ENCODE measurements at places on chromosomes 12 and 14.

- DNase-seq: no peak
These were observed 439.0 kb downstream of the SOX5 start for GRCh38 chr12:23510484-23510883.

DNA sequence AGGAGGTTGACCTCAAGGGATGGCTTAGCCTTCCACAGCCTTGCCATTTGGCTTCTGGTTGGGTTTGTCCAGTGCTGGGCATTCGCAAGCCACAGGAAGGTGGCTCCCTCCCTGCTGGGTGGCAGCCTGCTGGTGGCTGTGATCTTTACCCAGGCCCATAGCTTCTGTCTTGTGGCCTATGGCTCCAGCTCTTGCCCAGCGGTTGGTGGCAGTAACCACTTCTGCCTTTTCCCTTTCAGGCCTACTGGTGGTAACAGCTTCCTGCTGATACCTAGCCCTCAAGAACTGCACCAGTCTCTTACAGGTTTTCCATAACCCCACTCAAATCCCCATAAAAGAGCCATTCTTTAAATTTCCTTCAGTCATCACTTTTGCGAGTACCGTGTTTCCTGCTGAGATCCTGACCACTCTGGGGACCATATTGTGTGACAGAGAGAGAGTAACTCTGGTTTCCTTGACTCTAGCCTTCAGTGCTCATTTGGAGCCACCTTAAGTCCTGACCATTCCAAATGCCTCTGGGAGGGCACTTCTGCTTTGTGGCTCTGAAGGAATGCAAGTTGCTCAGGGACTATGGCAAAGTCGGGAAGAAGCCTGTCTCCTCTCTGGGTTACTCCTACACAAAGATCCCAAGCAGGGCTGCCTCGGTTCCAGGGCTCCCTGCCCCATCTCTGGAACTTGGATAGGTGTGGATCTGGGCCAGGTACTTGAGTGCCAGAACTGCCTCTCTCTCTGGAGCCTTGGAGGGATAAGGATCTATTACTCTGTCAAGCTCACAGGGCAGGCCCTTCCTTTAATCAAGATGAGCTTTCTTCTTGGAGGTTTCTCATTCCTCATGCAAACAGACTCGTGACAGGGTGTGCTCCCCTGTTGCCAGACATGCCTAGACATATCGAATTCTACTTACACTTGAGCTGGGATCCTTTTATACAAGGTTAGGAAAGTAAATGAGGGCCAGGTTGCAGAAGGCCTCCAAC, 2.9 kb upstream of the NYNRIN start:
- no peak for DNase-seq

- no peak for DNase-seq
These were observed 179.7 kb downstream of the KIF26A start for GRCh38 chr14:104317975-104318557.

GRCh38 chr12:44433659-44434058, 442.5 kb downstream of the NELL2 start:
- no peak for DNase-seq

DNA sequence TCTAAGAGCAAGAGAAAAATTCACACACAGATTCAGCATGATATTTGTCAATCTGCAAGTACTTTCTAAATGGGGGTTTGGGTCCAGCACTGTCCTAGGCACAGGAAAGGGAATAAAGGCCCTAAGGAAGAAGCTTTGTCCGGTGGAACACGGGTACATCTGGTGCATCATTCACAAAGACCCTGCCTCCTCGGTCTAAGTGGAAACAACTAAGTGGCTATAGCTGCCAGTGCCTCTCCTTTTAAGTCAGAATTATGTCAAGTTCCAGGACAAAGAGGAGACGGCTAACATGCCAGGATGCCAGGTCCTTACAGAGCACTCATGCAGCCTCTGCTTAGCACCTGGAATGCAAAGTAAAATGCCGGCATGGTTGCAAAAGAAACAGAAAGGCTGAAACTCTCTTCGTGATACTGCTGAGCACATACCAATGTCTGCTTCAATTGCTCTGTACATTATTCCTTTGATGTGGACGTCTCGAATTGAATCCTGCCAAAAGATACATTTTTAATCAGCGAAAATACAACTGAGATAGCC, 47.5 kb downstream of the NT5DC3 start:
- no peak for DNase-seq

DNA sequence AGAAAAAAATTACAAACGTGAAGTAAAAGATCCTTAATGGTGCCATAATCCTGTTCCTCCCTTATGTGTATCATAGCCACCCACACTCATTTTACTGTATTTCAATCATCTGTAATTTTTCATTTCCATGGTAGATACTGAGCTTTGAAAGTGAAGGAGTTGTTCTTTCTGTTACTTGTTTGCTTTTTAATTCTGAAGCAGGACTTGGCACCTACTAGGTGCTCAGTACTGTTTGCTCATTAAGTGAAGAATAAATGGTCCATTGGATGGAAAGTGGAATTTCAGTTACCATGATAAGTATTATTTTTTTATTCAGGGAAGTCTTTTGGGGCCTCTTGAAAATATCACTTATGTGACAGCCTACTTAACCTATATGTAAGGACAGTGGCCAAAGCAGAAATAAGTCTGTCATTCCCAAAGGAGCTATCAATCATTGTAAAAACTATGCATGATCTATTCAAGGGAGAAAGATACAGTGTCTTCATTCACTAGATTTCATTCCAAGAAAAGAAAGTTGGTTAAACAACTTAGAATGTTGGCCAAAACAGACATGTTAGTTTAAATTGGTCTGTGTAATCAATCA, 1244.4 kb upstream of the SEL1L start:
- DNase-seq: no peak

DNA sequence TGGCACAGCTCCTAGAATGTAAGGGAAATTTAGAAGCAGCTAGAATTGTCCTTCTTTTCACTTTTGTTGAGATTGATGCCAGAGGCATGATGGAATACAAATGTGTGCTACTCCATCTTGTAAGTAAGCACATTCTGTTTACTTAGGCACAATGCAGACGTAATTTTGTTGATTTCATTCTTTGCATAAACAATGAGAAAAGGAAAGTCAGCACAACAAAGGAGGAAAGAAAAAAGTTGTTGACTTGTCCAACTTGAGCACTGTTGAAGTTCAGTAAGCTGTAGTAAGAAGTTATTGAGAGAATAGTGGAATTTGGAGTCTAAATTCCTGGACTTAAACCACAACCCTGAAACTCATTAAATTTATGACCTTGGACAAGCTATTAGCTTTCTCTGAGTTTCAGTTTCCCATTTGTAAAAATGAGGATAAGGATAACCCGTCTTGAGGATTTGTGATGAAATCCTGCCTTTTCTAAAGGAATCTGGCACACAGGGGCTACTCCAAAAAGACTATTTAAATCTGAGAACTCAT, 19.4 kb upstream of the CNTN1 start:
- DNase-seq: no peak

DNA sequence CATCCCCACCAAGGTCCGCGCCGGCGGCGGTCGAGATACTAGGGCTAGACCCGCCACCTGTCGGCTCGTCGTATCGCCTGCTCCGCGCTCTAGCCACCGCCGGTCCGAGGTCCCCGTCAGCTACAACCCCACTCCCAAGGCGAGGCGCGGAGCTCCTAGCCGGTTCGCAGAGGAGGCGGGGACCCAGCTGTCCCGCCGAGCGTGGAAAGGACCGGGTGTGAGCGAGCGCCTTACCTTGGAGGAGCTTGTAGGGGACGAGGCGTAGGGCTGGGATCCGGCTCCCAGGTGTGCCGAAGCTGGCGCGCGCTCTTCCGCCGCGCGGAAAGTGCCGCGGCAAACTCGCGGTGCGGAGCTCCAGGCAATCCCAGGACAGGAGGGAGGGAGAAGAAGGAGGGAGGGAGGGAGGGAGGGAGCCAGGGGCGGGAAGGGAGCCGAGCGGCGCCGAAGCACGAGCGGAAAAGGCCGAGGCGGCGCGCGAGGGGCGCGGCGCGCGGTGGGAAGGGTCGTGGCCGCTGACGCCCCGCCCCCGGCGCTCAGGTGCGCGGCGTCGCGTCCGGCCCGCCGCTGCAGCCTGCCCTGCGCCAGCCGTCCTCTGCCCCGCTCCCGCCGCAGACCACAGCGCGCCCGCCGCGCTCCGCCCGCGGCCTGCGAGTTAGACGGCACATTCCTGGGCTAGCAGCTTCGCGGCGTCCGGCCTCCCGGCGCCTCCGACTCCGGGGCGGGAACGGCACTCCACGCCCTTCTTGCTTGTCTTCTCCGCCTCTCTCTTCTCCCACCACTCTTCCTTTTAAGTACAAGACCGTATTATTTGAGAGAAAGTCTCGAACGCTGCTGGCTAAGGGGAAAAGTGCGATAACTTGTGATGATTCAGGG, at the start of gene PAWR:
PAWR (minus strand) TSS at position 327 of the 873 bp plus-strand sequence. CDS start 720 bp downstream, outside the sequence.
- peak; percentile 73 for DNase-seq

DNA sequence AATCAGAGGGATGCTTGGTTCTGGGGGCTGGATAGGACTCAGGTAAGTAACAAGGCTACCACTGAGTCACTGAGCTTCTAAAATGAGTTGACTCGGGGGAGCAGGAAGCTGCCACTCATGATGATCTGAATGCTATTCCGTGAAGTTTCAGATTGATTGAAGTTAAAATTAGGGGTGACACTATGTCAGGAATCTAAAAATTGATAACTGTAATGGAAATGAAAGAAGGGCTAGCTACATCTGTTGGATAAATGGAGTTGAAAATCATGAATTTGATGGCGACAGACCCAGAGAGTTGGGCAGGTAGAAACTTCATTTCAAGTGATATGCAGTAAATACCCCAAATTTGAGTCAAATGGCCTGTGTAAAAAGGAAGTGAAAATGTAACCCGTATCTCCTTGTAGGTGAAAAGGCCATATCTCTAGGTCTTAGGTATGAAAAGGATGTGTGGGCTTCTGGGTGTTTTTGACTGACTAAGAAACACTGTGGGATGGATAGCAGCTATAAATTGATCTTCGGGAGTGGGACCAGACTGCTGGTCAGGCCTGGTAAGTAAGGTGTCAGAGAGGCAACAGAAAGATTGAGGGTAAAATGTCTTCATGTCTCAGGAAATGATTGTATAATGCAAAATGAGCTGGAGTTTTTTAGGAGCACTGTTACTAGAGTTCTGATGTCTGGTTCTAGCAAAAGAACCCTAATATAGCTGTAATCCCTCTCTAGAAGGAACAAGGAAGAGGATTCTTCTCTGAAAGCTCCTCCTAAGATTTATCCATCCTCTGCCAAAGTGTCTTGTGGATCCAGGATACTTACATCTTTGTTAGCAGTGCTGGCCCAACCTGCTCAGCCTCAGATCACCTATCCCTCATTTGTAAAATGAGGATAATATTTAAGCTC, 57.3 kb downstream of the DAD1 start:
- no peak for DNase-seq

GRCh38 chr14:99252443-99252939, 19.5 kb downstream of the BCL11B start:
- DNase-seq: no peak

All from AG08395 (cell line).